ENCODE measurements at places on chromosomes 16 and 17. TPM values are rescaled to one million over a fixed set of nuclear protein-coding genes. Genes with fewer than 3 reads are reported as not detected.
A peak's percentile ranks its signal among the peaks of the same experiment; 100 is the strongest.

Gene SLC12A3
- total RNA-seq = not detected

Gene C17orf107
- total RNA-seq = 2.0 TPM

Gene KRTAP2-3
- not detected for total RNA-seq

Gene TOM1L1
- 27.4 TPM for total RNA-seq

DNA sequence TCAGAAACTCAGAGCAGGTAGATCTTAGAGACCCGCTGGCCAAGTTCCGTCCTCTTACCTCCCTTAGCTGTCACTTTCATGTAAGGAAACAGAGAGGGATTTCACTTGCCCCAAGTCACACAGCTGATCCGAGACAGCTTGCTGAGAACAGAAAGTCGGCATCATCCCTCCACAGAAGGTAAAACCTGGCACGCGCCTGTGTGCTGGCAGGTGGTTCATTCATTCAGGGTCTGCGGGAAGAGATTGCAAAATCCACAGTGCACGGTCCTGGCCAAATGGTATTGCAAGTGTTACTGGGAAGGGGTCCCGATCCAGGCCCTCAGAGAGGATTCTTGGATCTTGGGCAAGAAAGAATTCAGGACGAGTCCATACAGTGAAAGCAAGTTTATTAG lies 139.4 kb upstream of the RPH3AL start:
- no peak for DNase-seq
- H3K4me3 ChIP-seq = no peak overlapping the region
- H3K27ac ChIP-seq = no peak overlapping the region
- H3K27me3 ChIP-seq = peaks cover 12% of the 10 kb centered on the region
- H3K36me3 ChIP-seq = no peaks in the 10 kb centered on the region
- peaks cover 9% of the 10 kb centered on the region for H3K4me1 ChIP-seq

DNA sequence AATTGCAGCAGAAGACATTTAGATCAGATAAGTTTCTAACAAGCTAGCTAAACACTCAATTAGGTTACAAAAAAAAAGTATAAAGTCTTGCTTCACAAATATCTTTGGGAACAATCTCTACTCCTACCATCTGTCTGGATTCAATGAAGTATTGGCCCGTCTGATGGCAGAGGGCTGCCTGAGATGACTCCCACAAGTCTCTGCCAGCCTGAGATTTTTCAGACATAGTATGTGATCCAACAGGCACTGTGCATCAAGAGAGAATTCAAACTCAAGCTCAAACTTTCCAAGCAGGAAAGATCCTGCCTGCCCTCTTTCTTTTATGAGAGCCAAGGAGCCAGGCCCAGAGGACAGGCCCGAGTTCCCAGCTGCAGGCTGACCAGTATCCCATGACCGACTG lies 22.6 kb downstream of the SLC39A11 start:
- no peak overlapping the region for H3K27ac ChIP-seq
- no peak for DNase-seq
- no peaks in the 10 kb centered on the region for H3K27me3 ChIP-seq

DNA sequence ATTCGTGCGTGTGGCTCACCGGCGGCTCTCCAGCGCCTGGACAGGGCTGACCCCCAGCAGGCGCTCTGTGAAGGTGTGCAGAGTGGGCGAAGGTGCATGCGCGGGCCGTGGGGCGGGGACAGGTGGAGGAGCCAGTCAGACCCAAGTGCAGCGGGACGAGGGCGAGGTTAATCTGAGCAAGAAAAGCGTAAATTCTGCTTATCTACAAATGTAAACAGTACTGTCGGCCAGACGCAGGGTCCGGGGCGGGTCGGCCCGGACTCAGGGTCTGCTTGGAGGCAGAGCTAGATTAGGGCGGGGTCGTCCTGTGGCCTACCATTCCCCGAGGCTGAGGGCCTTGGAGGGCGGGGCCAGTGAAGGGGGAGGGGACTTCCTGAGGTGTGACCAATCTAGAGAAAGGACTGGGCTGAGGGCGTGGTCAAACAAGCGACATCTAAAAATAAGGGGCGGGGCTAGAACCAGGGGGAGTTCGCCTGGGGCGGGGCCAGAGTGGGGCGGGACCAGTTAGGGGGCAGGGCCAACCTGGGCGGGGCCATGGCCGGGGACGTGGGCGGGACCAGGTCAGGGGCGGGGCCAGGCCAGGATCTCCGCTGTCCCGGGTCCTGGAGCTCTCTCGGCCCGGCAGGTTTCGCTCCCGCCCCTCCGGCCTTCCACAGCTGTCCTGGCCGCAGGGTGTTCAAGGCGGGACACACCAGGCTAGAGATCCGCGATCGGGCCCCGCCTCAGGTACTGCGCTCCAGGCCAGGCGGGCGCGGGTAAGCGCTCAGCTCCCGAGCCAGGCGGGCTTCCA lies at the start of gene SEC14L5:
SEC14L5 (plus strand) TSS at position 611 of the 790 bp plus-strand sequence. CDS start 994 bp downstream, outside the sequence.
- no peaks in the 10 kb centered on the region for H3K36me3 ChIP-seq
- peak within 1 kb of the TSS; percentile 83 for H3K27ac ChIP-seq
- peak; percentile 98 for DNase-seq
- H3K27me3 ChIP-seq = no peaks in the 10 kb centered on the region
- peak within 1 kb of the TSS; percentile 60 for H3K4me3 ChIP-seq

DNA sequence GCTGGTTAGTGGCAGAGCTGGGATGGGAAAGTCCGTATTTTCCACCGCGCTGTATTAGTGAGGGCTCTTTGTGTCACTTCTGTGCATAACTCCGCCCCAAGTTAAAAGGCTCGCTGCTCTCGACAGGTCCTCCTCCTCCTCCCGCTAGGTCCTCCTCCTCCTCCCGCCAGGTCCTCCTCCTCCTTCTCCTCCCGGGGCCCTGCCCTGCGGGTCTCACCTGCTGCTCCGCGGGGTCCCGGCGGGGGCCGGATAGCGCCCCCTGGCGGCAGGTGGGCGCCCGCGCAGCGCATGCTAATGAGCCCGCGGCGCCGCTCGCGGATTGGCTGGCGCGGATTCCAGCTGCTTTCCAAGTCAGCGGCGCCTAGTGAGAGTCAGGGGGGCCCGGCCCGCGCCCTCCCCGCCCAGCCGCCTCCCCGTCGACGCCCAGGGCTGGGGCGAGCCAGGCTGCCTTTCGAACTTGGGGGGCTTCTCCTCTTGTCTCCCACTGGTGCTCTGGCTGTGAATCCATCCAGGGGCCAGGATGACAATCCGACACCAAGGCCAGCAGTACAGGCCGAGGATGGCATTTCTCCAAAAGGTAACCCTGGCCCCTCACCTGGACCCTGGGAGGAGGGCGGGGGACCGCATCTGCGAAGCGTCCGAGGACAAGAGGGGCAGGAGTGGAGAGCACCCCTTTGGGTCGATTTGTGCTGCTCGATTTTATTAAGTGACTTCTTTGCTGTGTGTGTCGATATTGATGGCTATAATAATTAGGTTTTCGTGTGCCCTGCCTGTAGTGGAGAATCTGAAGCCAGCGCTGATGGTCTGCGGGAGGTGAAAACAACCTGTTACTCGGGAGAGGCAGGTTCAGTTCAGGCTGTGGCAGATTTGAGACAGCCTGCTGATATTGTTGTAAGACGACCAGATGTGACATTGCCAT lies at the start of gene RGS9:
RGS9 (plus strand) TSS at position 350 of the 919 bp plus-strand sequence; CDS start at position 521, 171 bp downstream.
- no peaks in the 10 kb centered on the region for H3K36me3 ChIP-seq
- no peaks in the 10 kb centered on the region for H3K4me1 ChIP-seq
- H3K27ac ChIP-seq = peak within 1 kb of the TSS; percentile 60

DNA sequence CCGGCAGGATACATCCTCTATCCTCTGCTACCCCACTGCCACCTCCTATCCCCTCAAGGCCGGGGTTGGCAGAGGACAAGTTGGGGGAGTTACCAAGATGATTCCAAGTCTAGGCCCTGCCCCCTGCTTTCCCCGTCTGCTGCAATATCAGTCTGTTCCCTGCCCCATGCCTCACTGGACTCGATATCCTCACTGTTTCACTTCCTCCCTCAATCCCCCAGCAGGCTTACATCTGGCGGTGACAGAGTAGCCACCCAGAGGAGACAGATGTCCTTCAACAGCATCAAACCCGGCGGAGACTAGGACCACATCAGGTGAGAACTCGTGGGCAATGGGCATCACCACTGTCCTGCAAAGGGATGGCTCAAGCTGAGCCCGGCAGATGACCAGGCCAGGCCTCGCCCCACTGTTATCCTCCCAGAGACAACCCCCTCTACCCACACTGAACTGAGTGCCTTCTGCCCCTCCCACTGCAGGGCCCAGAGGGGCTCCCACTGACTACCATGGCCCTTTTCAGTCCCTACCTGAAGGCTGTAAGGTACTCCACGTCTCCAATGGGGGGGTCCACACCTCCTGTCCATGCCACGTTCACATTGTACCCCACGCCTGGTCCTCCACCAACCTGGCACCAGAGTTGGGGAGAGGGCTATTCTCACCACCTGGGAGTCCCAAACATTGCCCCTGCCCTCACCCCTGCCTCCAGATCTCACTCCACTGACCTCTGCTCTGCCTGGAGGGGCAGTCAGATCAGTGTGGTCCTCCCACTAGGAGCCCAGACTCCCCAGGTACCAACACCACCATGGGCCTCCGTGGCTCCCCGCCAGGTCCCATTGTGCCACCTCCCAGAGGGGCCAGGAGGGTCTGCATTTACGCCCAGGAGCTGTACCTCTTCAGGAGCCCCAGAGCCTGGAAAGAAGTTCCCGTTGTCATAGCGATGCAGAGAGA lies 9.6 kb downstream of the G6PC3 start:
- H3K4me1 ChIP-seq = no peaks in the 10 kb centered on the region
- DNase-seq = no peak
- H3K27ac ChIP-seq = no peak overlapping the region
- no peaks in the 10 kb centered on the region for H3K27me3 ChIP-seq

- no peak for DNase-seq
- no peak overlapping the region for H3K27ac ChIP-seq
- peaks cover 2% of the 10 kb centered on the region for H3K36me3 ChIP-seq
- H3K4me3 ChIP-seq = no peak overlapping the region
- H3K27me3 ChIP-seq = peaks cover 43% of the 10 kb centered on the region
- H3K4me1 ChIP-seq = no peaks in the 10 kb centered on the region
Measured at GRCh38 chr17:81537343-81537855, 9.2 kb downstream of the FSCN2 start.

DNA sequence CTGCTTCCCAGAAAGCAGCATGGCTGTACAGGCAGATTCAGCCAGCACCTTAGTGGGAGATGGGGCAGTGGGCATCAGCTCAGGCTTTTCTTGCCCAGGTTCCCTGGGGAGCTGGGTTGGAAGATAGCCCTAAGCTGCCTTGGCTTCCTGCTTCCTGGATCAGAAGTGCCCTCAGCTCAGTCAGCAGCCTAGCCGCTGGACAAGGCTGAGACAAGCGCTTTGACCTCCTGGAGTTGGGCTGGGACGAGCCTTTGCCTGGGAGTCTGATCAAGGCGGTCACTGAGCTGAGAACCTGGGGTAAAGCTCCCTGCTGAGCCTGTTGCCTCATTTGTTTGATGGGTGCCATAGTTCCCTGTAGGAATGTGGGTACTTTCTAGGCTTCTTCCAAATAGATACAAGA lies 190.0 kb downstream of the RAB11FIP4 start:
- peak overlapping the region; percentile 11 for H3K4me3 ChIP-seq
- no peaks in the 10 kb centered on the region for H3K36me3 ChIP-seq
- H3K27ac ChIP-seq = peak overlapping the region; percentile 78

GRCh38 chr17:49987290-49987585 lies 7.8 kb downstream of the DLX3 start:
- H3K36me3 ChIP-seq = no peaks in the 10 kb centered on the region
- no peaks in the 10 kb centered on the region for H3K4me1 ChIP-seq
- no peak for DNase-seq
- no peak overlapping the region for H3K4me3 ChIP-seq
- H3K27ac ChIP-seq = no peak overlapping the region

GRCh38 chr17:10270258-10270657 lies 71.9 kb upstream of the GAS7 start:
- no peak overlapping the region for H3K4me3 ChIP-seq
- no peaks in the 10 kb centered on the region for H3K36me3 ChIP-seq
- no peak overlapping the region for H3K27ac ChIP-seq
- H3K27me3 ChIP-seq = no peaks in the 10 kb centered on the region

DNA sequence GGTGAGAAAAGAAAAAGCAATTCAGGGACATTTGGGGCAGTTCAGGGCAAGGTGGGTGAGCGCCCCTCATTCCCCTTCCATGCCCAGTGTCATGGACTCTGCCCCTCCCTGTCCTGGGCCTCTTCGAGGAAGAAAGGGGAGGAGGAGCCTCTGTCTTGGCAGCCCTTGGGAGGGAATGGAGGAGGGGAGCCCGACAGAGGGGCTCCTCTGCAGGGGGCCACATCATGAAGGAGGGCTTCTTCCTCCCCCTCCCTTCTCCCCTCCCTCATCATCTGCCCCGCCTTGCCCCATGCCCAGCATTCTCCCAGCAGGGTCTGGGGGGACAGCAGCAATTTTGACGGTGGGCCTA lies 33.2 kb upstream of the TAC4 start:
- no peaks in the 10 kb centered on the region for H3K4me1 ChIP-seq
- DNase-seq = no peak
- peaks cover 80% of the 10 kb centered on the region for H3K27me3 ChIP-seq
- H3K36me3 ChIP-seq = no peaks in the 10 kb centered on the region
